ENCODE measurements at places on chromosomes 7 and 10.
A peak's percentile ranks its signal among the peaks of the same experiment; 100 is the strongest.

GRCh38 chr10:100391163-100392002 lies 44.4 kb downstream of the SCD start:
- no peak for DNase-seq

- DNase-seq: no peak
Observed at GRCh38 chr10:61892961-61893360, 8.5 kb upstream of the ARID5B start.

DNA sequence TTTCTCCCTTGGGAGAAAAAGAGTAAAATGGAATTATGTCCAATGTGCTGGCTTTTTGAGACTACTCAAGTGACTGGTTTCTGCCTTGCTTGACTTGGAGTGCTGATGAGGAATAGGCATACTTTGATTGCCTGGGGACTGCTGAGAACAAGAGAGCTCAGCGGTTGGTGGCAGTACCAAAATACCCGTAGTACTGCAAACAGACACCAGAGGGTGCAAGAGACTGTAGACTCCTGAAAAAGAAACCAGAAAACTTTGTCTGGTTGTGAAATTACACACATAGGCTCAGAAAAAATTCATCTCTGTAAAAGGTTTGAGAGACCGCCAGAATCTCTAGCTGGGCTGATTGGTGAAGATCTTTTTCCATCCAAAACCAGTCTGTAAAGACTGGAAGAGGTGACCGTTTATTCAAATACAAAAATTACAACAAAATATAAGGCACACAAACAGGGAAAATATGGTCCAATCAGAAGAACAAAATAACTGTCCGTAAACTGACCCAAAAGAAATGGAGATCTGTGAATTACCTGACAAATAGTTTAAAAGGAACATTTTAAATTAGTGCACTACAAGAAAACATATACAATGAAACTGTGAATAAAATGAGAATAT lies 18.5 kb downstream of the BICC1 start:
- DNase-seq: no peak

- no peak for DNase-seq
Observed at GRCh38 chr7:12540850-12541249, 29.7 kb upstream of the SCIN start.

GRCh38 chr10:8035641-8036470 lies 18.6 kb upstream of the GATA3 start:
- no peak for DNase-seq

DNA sequence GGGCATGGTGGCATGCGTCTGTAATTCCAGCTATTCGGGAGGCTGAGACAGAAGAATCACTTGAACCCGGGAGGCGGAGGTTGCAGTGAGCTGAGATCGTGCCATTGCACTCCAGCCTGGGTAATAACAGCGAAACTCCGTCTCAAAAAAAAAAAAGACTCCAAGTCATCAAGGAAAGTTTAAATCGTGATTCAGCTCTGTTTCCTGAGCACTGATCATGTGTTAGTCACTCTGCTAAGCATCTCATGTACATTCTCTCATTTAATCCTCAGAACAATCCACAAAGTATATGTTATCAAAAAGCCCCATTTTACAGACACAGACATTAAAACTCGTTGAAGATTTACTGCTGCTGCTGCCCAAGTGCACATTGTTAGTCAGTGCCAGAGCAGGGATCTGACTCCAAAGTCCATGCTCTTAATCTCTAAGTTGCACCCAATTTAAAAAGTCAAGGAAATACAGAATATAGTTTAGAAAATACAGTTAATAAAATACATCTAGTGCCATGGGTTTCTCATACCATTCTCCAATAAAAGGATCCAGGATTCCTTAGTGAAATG lies 6.2 kb downstream of the PIK3AP1 start:
- no peak for DNase-seq

GRCh38 chr10:124417895-124418725 lies 613 bp downstream of the OAT start:
- DNase-seq: no peak

- DNase-seq: no peak
Observed at GRCh38 chr10:100841528-100841927, 71.2 kb upstream of the SLF2 start.

GRCh38 chr10:123952099-123952498 lies 60.5 kb upstream of the CPXM2 start:
- no peak for DNase-seq

DNA sequence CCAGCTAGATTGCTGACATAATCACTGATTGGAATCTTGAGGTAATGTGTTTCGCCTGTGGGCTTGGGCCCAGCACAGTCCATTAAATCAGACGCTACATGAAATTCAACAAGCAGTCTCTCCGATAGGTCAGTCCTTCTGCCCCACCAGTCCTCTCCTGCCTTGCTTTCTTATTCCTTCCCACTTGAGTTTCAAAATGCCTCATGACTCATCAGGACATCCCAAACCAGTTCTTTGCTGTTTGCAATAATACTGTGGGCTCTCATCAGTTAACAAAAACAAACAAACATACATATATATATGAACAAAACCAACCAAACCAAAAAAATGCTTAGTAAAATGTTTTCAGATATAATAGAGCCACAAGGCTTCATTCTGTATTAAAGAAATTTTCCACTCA lies 599.0 kb downstream of the SORCS1 start:
- no peak for DNase-seq

DNA sequence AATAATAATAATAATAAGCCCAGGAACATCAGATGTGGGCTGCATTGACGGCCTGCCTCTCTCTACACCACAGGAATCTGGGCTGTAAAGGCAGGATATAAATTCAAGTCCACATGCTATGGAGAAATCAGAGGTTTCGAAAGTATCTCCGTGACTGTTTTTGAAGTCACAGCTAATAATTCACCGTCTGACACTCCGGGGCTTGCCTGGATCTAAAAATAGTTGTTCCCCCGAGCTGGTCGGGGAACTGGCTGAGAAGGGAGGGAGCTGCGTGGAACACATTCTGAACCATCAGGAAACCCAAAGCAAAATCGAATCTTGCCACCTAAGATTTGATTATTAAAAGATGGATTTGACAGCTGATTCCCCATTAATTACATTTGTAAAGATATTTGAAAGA lies 35.4 kb downstream of the KLF6 start:
- DNase-seq: no peak

DNA sequence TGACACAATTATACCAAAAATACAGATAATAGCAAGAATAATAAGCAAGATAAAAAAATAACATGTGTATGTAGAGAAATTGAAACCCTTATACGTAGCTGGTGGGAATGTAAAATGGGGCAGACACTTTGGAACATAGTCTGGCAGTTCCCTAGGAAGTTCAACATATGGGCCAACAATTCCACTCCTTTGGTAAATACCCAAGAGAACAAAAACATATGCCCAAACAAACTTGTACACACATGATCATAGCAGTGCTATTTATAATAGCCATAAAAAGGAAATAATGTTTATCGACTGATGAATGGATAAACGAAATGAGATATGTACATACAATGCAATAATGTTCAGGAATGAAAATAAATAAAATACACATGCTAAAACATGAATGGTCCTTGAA lies 462.4 kb upstream of the SORCS1 start:
- DNase-seq: no peak

DNA sequence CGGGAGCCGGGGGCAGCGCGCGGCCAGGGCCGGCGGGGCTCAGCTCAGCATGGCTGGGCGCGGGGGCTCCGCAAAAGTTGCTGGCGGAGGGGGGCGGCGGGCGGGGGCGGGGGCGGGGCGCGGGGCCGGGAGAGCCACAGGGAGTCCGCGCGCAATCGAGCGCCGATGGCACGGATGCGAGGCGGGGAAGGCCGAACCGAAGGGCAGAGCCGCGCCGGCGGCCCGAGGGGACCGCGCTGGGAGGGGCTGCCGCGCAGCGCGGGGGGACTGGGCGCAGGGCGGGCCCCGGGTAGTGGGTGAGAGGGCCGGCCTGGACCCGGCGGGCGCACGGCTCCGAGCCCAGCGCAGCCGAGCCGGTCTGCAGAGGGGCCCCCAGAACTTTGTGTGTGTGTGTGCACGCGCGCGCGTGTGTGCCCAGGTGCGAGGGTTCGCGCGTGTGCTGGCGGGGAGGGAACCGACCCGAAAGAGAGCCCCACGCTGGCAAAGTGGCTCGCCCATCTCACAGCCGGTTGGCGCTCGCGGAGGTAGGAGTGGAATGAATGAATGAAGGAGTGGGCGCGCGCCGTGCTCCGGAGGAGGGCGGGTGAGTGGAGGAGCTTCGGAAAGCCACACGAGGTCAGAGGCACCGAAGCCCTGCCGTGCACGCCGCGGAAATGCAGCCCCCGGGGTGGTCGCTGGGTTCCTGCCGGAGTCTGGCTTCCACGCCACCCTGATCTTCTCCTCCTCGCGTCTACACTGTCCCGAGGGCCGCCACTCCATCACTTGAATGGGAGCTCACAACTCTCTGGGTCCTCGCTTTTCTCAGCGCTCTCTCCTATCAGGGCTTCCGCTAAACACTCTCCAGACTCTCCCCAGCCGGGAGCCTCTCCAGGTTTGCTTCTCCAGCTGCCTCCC lies at the start of gene HIPK2:
Gene HIPK2 (minus strand): TSS at position 51 of the 894 bp plus-strand sequence. CDS start 375 bp downstream, outside the sequence.
- DNase-seq: peak; percentile 33

DNA sequence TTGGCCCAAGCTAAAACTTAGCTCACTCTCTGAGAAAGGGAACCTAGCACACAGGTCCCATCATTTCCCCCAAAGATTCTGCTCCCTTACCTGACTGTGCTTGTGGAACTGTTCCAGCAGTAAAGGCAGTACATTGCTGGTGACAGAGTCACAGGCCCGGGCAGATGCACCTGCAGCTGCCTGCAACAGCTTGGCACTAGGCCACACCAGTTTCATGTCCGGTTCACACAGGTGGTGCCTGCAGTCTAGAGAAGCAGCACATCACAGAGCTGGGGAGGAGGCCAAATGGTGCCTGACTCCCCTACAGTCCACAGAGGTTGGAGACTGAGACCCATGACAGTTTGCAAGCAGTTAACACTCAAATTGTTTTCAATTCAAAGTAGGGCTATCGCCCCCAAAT lies 22.2 kb downstream of the ZDHHC16 start:
- DNase-seq: no peak

DNA sequence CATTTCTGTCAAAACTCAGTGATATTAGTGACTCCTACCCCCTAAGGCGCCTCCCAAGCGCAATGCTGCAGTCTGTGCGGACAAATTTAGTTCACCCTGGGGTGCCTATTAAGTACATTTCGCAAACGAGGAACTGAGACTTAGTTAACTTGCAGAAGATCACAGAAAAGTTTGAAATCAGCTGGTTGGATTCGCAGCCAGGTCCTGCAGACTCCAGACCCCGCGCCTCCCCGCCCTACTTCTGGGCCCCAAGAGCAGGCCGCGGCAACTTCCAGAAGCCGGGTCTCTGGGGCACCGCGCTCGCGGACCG lies 588 bp downstream of the CYREN start:
- DNase-seq: no peak

- no peak for DNase-seq
Observed at GRCh38 chr10:66719483-66719882, 206.4 kb upstream of the LRRTM3 start.

- no peak for DNase-seq
Observed at GRCh38 chr10:33804584-33804983, 470.1 kb upstream of the NRP1 start.

DNA sequence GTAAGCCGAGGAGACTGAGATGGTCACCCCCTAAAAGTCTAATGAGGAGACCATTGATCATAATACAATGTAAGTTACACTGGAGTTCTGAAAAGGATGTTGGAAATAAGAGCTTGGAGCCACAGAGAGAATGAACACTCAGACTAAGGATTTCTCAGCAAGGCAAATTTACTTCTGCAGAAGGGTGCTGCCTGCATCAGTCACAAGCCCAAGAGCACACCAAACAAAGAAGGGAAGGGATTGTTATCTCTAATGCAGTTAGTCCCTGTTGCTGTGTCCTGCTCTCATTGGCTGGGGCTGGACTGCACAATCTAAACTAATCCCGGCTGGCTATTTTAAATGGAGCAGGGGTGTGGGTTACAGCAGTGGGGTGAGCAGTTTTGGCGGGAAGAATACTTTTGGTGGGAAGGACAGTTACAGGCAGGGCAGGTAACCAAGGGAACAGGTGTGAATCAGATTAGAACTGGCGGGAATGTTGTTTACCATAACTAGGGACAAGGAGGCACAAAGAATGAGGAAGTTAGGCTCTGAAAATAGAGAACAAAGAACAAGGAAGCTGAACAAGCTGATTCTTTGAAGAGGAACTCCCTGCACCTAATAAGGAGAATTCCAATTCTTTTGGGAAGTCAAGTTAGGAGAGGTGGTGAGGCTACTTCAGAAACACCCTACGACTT lies 30.3 kb upstream of the TRIM24 start:
- no peak for DNase-seq

- DNase-seq: no peak
Observed at GRCh38 chr10:75168275-75168674, 42.3 kb upstream of the VDAC2 start.

GRCh38 chr10:91944880-91945630 lies 21.5 kb downstream of the BTAF1 start:
- DNase-seq: no peak

DNA sequence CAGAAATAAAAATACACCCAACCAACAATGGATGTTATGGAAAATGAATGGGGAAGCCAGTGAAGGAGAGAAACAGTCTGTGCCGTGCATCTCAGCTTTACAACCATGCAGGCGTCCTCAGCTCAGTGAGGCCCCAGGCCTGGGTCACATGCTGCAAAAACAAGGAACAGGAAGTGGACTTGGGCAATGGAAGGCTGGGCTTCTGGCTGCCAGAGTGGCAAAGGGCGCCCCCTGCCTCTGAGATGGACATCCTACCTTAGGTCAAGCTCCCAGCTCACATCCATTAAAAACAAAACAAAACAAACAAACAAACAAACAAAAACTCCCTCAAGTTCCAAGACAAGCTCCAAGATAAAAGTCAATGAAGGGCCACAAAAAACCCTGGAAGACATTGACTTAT lies 54.7 kb upstream of the AFAP1L2 start:
- DNase-seq: no peak

DNA sequence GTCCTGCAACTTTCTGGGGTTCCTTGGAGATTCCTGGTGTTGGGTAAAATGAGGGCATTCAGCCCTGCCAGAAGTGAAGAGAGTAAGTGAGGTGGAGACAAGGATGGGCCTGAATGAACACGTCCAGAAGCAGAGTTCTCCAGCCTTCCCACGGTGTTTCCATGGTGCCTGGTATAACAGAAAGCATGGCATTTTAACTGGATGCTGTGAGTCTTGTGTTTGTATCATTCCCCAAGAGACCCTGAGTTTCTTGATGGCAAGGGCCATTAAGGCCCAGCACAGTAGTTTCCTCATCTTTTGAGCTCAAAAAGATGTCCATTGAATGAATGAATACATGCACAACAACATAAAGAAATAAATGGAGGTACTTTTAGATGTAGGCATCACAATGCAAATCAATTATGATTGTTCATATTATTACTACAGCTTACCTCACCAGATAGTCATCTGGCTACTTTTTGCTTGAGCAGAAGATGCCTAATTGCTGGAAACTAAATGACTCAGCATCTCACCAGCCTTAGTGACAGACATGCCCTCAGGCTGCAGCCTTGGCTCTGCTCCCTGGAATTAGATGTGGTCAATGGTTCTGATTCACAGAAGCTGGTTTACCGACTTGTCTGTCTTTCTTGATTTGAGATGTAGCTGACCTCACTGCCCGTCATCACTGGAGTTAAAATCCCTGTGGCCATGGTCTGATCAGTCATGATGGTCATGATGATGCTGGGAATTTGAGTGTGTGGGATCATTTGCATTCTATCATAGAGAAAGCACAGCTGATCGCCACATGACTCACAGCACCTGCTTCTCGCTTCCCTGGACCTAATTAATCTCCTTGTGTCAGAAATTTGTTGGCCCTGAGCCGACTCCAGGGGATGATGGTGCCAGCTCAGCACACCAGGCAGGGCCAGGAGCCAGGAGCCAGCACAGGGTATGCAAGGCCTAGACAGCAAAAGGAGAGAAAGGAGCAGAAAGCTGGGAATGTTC lies 83.9 kb downstream of the CXCL12 start:
- DNase-seq: no peak

GRCh38 chr7:20598459-20599309 lies 16.8 kb upstream of the ABCB5 start:
- DNase-seq: no peak

All from thoracic aorta (tissue), 2 donors.